ENCODE measurements at places on chromosomes 2 and 18.
A peak's percentile ranks its signal among the peaks of the same experiment; 100 is the strongest.

- peak overlapping the region; percentile 27 for H3K27ac ChIP-seq
- no peaks in the 10 kb centered on the region for H3K27me3 ChIP-seq
- no peak for DNase-seq
- no peaks in the 10 kb centered on the region for H3K36me3 ChIP-seq
- H3K4me1 ChIP-seq: no peaks in the 10 kb centered on the region
Measured at GRCh38 chr2:16069933-16070647, 129.7 kb downstream of the MYCN start.

- H3K27ac ChIP-seq: no peak overlapping the region
- H3K4me1 ChIP-seq: peaks cover 41% of the 10 kb centered on the region
- H3K27me3 ChIP-seq: no peaks in the 10 kb centered on the region
- no peak for DNase-seq
- peaks cover 13% of the 10 kb centered on the region for H3K36me3 ChIP-seq
Measured at GRCh38 chr2:36565712-36566111, 32.3 kb downstream of the FEZ2 start.

- no peak overlapping the region for H3K4me3 ChIP-seq
- peaks cover 7% of the 10 kb centered on the region for H3K4me1 ChIP-seq
- DNase-seq: no peak
- H3K27me3 ChIP-seq: no peaks in the 10 kb centered on the region
- no peak overlapping the region for H3K27ac ChIP-seq
- peaks cover 5% of the 10 kb centered on the region for H3K36me3 ChIP-seq
Measured at GRCh38 chr2:72955228-72956049, 38.1 kb downstream of the EMX1 start.

- no peak for DNase-seq
- H3K36me3 ChIP-seq: no peaks in the 10 kb centered on the region
- H3K4me1 ChIP-seq: peaks cover 39% of the 10 kb centered on the region
- H3K4me3 ChIP-seq: no peak overlapping the region
Measured at GRCh38 chr2:30266051-30266621, 34.8 kb downstream of the LBH start.

DNA sequence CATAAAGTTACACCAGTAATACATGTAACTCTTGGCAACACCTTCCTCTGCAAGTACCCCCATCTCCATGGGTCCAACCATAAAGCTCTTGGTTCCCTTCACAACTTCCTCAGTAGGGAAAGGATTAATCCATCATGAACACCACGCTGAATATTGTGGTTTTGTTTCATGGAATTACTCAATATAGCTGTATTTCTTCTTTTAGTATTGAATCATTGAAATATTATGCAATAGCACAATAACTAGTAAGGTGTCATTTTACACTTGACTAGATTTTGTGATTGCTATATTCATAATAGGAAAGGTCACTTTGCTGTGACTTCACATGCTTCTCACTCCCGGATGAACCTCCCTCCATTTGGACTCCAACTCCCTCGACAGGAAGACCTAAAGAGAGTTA is 29.7 kb upstream of the PID1 start:
- no peaks in the 10 kb centered on the region for H3K4me1 ChIP-seq
- H3K4me3 ChIP-seq: no peak overlapping the region
- no peaks in the 10 kb centered on the region for H3K27me3 ChIP-seq
- no peak for DNase-seq
- H3K27ac ChIP-seq: no peak overlapping the region
- H3K36me3 ChIP-seq: no peaks in the 10 kb centered on the region

- H3K27me3 ChIP-seq: no peaks in the 10 kb centered on the region
- no peak for DNase-seq
- H3K4me3 ChIP-seq: no peak overlapping the region
Measured at GRCh38 chr2:199100326-199101110, 357.2 kb downstream of the SATB2 start.

- H3K27me3 ChIP-seq: peaks cover 12% of the 10 kb centered on the region
- no peak overlapping the region for H3K4me3 ChIP-seq
- H3K4me1 ChIP-seq: no peaks in the 10 kb centered on the region
- no peak overlapping the region for H3K27ac ChIP-seq
Measured at GRCh38 chr2:199882667-199883066, 28.4 kb upstream of the C2orf69 start.

GRCh38 chr2:136022396-136023146 is 37.1 kb upstream of the DARS1 start:
- H3K27me3 ChIP-seq: no peaks in the 10 kb centered on the region
- H3K36me3 ChIP-seq: no peaks in the 10 kb centered on the region

DNA sequence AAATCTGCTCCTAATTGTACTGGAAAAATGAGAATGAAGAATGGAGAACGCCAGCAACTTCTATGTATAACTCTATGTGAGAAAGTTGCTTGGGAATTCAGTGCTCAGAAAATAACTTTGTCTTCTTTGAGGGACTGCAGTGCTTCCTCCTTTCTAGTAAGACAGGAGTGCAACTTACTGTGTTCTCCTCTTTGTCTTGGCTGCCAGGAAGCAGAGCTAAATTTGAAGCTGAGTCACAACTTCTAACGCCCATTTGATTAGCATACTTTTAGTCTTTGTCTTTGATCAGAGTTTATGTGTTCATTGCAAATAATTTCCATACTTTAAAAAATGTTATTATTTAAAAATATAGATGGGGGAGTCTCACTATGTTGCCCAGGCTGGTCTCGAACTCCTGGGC is 6.6 kb downstream of the ARHGAP25 start:
- no peak for DNase-seq
- H3K36me3 ChIP-seq: no peaks in the 10 kb centered on the region
- H3K4me1 ChIP-seq: no peaks in the 10 kb centered on the region
- peaks cover 8% of the 10 kb centered on the region for H3K27me3 ChIP-seq
- H3K27ac ChIP-seq: no peak overlapping the region

GRCh38 chr2:63790906-63791305 is 50.8 kb upstream of the UGP2 start:
- no peak overlapping the region for H3K4me3 ChIP-seq
- no peaks in the 10 kb centered on the region for H3K36me3 ChIP-seq
- H3K27me3 ChIP-seq: no peaks in the 10 kb centered on the region
- peaks cover 8% of the 10 kb centered on the region for H3K4me1 ChIP-seq

- DNase-seq: no peak
- no peaks in the 10 kb centered on the region for H3K27me3 ChIP-seq
- H3K36me3 ChIP-seq: peaks cover 42% of the 10 kb centered on the region
- H3K4me1 ChIP-seq: peaks cover 12% of the 10 kb centered on the region
- H3K27ac ChIP-seq: peak overlapping the region; percentile 43
Measured at GRCh38 chr2:73746015-73746876, 9.1 kb upstream of the TPRKB start.

DNA sequence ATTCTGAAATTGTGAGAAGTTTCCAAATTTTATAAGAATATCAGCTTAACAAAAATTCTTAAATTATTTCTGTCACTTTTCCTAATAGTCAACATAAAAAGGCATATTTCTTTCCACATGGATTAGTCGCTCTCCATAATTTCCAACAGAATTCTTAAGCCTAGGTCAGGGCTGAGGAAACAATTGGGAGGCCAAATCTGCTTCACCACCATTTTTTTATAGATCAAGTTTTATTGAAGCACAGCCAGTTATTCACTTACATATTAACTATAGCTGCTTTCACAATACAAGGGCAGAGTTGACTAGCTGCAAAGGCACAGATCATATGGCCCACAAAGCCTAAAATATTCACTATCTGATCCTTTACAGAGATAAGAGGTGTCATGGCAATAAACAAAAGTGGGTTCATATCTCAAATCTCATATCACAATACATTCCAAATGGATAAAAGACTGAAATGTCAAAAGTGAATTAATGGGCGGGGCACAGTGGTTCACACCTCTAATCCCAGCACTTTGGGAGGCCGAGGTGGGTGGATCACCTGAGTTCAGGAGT is 18.7 kb downstream of the MEMO1 start:
- H3K36me3 ChIP-seq: no peaks in the 10 kb centered on the region
- no peak for DNase-seq
- no peak overlapping the region for H3K27ac ChIP-seq
- peaks cover 26% of the 10 kb centered on the region for H3K4me1 ChIP-seq

DNA sequence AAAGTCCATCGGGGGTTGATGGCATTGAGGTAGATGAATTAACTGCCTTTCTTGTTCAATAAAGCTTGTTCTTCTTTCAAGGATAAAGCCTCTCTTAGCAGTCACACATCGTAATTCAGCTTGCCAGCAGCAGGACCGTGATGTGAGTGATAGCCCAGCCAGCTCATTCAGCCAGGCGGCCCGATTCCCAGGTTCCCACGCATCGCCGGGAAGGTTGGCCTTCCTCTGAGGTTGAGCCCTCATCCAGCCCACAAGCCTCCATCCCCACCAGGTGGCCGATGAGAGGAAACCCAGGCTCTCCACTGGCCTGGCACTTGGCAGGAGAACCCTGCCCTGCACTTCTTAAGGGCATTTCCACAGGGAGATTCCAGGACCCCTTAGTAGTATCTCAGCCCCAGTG is 4.7 kb downstream of the AGAP1 start:
- no peak for DNase-seq
- no peak overlapping the region for H3K4me3 ChIP-seq
- H3K27ac ChIP-seq: no peak overlapping the region
- peaks cover 57% of the 10 kb centered on the region for H3K4me1 ChIP-seq

- no peak overlapping the region for H3K27ac ChIP-seq
- no peak for DNase-seq
- no peaks in the 10 kb centered on the region for H3K27me3 ChIP-seq
- no peaks in the 10 kb centered on the region for H3K36me3 ChIP-seq
- no peaks in the 10 kb centered on the region for H3K4me1 ChIP-seq
Measured at GRCh38 chr2:134470561-134471168, 216.8 kb downstream of the MGAT5 start.

DNA sequence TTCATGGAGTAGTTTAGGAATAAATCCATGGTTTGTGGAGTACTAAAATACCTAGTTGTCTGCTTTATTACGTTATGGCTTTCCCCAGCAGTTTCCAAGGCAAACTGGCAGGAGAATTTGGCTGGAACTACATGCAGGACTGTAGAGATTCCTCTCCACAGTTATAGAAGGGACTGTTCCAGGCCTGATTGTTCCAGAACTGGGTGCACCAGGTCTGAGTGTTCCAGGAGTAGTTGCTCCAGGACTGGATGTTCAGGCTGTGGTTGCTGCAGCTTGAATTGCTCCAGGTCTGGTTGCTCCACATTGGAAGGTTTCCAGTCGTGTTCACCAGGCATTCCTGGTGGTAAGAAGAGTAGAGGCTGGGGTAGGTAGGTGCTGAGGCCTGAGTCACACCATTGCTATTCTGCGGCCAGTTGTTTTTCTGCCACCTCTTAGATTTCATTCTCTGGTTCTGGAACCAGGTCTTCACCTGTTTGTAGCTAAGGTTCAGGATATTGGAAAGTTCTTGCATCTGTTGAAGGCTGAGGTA is 28.1 kb downstream of the SGPP2 start:
- H3K27ac ChIP-seq: peak overlapping the region; percentile 73
- DNase-seq: peak; percentile 26
- H3K36me3 ChIP-seq: no peaks in the 10 kb centered on the region

DNA sequence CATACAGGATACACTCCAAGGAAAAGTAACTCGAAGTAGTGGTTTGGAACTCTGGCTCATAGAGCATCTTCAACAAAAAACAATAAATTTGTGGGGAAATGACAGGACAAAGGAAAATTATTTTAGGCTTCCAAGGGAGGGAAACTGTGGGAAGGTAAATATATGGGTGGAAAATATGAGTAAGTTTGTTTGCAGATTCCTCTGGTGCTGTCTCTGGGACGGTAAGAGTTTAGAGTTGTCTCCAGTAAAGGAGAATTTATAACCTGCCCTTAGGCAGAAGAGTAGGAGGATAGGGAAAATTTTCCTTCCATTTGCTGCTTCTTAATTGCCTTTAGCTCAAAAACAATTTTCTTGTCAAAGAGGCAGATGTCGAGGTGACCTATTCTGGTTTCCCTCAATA is 19.3 kb downstream of the HNMT start:
- H3K4me1 ChIP-seq: no peaks in the 10 kb centered on the region
- H3K4me3 ChIP-seq: no peak overlapping the region
- no peak overlapping the region for H3K27ac ChIP-seq
- no peaks in the 10 kb centered on the region for H3K36me3 ChIP-seq
- H3K27me3 ChIP-seq: no peaks in the 10 kb centered on the region

DNA sequence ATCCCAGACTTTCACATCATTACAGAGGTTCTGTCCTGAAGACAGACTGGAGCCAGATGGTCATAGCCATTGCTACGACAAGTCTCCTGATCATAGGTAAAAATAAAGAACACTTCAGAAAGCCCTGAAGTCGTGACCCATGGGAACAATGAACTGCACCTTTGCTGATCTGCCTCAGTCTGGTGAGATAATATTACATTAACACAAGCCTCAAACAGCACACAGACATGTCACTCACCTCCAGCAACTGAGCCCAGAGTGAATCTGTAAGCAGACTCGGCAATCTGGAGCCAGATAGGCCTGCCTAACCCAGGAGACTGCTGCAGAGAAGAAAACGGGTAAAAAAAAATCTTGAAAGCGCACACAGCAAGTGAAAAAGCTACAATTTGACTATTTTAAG is 79.2 kb downstream of the SLC25A12 start:
- no peaks in the 10 kb centered on the region for H3K27me3 ChIP-seq
- H3K27ac ChIP-seq: peak overlapping the region; percentile 51
- no peak overlapping the region for H3K4me3 ChIP-seq

DNA sequence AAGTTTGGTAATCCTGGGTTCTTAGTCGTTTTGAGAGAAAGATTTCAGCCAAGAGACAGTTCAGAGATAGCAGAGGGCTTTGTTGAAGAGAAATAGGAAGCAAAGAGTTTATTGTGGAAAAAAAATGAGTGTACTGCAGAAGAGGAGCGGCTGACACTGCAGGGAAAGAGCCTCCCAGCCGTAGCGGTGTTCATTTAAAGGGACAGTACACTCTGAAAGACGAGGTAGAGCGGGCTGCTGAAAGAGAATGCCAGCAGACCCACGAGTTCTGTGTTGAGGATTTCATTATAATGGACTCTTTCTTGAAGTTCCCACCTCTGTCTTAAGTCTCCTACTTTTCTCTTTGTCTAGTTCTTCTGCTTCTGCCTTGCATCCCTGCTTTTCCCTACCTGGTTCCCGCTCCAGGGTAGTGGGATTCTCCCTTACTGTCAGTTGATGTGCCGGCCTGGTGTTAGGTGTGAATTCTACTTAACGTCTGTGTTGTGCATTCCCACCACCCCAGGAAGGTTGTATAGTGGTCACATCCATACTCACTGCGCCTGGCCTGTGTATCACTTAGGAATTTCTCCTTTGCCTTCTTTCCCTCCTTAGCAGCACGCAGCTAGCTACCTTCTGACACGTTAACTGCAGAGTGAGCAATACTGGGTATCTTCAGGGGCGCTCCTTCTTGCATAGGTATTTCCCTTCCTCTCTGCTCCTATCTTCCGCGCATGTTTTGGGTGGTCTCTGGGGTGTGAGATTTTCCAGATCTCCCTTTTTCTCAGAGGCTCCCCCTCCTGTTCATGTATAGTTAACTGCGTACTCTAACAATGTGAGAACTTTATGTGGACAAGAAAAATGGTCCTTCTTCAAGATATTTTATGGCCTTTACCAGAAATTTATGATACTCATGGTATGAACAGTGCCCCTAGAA is 164.5 kb downstream of the PTH2R start:
- no peak overlapping the region for H3K27ac ChIP-seq
- no peak overlapping the region for H3K4me3 ChIP-seq
- DNase-seq: no peak
